ENCODE measurements at places on chromosomes 12 and 14.

DNA sequence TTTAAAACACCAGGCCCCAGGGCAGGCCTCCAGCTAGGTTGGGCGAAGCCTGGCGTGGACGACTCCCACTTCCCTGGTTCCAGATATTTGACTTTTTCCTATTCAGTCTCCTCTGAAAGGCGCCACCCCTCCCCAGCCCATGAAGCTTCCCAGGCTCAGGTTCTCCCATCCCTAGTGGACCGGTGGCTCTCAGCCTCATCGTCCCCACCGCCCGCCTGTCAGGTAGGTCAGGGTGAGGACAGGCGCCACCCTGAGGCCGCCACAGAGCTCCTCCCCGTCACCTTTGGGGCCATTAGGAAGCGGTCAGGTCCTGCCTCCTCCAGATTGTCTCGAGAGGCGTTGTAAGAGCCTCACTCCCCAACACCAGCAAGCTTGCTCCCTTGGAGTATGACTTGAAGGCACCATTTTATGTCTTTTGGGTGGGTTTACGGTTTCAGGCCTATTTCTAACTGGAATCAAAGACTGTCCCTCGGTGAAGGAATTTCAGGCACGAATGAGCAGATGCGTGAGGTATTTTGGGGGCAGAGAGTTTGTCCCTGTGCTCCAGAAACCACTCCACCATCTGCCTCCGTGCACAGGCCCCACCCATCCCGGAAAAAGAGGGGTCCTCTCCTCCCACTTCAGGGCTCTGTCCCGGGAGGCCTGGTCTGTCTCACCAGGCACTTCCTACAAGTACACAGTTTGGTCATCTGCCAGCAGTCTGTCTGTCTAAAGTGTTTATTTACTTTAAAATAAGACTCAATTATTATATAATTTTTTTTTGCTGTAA, 55.6 kb downstream of the TSPAN9 start:
- DNase-seq: no peak

DNA sequence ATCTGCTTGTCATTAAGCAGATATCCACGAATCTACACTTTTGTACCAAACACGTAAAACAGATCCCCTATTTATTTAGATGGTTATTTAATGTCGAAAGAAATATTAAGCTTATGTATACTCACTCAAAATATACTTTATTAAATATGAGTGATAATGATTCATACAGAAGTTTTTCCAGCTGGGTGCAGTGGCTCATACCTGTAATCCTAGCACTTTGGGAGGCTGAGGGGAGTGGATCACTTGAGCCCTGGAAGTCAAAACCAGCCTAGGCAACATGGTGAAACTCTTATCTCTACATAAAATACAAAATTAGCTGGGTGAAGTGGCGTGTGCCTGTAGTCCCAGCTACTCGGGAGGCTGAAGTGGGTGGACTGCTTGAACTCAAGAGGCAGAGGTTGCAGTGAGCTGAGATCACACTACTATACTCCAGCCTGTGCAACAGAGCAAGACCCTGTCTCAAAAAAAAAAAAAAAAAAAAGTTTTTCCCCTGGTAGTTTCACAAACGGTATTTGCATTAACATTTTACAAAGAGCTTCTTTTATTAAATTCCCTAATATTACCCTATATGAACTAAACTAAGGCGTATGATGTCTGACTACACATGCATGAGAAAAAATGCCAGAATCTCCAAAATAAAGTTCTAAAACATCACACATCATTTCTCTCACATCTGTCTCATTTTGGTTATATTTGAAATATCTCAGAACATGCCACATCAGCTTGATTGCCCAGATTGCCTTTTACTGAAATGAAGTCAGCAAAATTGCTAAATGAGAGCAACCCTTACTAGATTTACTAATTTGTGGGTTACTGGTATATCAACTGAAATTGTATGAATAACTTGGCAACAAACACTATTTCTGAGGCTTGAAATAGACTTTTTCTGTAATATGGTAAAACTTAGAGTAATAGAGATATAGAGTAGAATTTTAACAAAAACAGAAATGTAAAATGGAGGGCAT, 74.9 kb downstream of the PAWR start:
- DNase-seq: no peak

DNA sequence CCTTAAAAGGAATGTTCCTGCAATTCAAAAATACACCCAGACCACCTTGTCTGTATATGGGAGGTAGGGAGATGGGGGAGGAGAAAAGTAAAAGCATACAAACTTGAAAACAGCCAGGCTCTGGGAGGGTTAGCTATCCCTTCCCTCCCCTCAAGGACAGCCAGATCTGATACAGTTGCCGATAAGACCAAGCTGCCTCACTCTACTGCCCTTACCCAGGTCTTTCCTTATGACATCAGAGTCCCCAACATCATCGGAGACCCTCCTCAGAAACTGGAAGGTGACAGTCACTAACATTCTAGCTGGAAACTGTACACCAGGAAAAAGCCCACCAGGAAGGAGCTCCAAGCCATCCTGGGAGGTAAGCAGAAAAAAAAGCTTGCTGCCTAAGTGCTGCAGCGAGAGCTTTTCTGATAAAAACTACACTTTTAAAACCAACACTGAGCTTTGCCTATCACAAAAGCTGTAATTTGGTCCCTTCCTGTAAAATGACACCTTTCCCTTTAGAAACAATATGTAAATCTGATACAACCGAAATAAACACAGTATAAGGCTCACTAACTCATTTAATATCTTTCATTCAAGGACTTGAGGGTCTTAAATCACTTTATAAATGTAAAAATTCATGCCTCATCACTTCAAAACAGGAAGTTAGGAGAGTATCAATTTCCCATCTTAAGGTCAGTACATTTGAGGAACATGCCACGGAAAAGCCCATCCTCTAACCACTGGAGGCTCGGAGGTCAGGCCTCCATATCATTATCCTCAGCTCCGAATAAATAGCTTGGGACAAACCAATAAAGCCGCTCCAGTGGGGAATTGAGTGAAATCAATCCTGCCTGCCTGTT, 20.4 kb upstream of the PLEKHH1 start:
- no peak for DNase-seq

- DNase-seq: no peak
Observed at GRCh38 chr14:59595071-59595470, 18.5 kb upstream of the CCDC175 start.

- DNase-seq: no peak
Observed at GRCh38 chr12:11746024-11746771, 96.7 kb downstream of the ETV6 start.

DNA sequence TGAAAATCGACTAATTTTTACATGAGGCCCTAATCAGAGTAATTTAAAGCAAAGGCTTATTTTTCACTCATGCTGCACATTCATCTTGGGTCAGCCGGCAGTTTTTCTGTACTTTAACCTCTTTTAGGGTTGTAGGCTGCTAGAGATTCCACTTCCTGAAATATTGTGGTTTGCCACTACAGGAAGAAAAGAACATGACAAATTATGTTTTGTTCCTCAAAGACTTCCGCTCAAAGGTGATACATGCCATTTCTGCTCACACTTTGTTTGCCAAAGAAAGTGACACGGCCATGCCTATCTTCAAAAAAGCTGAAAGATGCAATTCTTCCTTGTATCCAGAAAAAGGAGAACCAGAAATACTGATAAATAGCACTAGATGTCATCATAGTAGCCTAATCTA, 183.4 kb upstream of the PPFIA2 start:
- DNase-seq: no peak

GRCh38 chr12:108643941-108644810, 10.5 kb upstream of the SELPLG start:
- DNase-seq: no peak

- DNase-seq: no peak
Observed at GRCh38 chr12:132366341-132366861, 37.0 kb upstream of the GALNT9 start.

GRCh38 chr14:75982266-75983018, 647 bp upstream of the TGFB3 start:
- peak; percentile 60 for DNase-seq

- DNase-seq: no peak
Observed at GRCh38 chr12:6724409-6724797, 557 bp downstream of the COPS7A start.

DNA sequence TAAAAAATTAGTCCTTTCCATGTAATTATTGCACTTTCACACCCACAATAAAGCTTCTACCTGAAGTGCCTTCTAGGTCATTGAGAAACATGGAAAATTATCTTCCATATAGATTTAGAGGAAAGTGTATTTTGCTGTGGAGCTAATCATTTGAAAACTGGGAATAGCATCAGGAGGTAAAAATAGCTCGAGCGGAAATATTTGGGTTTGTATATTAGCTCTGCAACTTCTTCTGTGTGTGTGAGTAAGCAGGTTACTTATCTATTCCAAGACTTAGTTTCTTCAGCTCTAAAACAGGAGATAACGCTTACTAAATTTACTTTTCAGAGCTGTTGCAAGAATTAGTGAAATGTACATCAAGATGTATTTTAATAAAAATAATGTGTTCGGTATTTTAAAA, 95.0 kb upstream of the MON2 start:
- no peak for DNase-seq

DNA sequence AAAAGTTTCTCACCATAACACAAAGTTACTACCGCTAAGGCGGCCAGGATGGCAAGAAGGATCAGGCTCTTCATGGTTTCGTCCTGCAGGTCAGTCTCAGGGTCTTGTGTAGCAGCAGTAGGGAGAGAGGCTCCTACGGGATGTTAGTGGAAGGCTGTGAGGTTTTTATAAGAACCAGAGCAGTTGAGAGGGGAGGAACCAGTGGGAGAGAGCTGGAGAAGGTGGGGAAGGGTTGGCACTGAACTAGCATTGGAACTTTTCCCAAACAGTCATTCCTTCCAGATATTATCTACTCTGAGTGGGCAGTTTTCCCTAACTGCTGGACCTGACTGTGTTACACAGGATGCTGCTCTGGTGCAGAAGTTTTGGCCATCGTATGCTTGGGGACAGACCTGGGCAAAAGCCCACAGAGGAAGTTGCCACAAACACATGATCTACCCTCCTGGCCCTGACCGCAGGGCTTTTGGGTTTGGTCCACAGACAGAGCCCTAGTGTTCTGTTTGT, at the start of gene MGP:
MGP (minus strand) TSS at position 137 of the 504 bp plus-strand sequence; CDS start at position 74, 63 bp downstream.
- DNase-seq: no peak

GRCh38 chr12:115798309-115798917, 479.1 kb downstream of the MED13L start:
- no peak for DNase-seq

DNA sequence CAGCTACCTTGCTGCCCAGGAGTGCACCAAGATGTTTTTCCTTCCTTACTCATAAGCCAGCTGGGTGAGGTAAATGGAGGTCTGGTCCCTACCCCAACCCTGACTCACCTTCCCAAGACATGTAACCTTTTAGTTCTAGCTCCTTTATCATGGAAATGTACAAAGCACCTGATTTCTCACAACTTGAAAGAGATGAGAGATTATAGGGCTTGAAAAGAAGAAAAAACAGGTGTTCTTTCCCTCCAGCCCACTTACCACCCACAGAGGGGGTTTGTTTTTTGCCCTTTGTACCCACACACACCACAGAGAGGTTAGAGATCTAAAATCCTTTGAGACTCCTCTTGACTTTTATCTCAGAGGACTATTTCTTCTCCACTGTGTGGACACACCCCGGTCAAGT, 21.1 kb downstream of the PLXNC1 start:
- DNase-seq: no peak
